ENCODE measurements at places on chromosomes 3 and 15. TPM values are rescaled to one million over a fixed set of nuclear protein-coding genes. Genes with fewer than 3 reads are reported as not detected.

The ADAMTS17 gene
- 0.49 TPM for total RNA-seq

The COL7A1 gene
- total RNA-seq: 13.6 TPM

The GASK1A gene
- total RNA-seq: 0.15 TPM

The CADM2 gene
- total RNA-seq: not detected

The LYZL4 gene
- not detected for total RNA-seq

The FBXO40 gene
- total RNA-seq: not detected

The CHRNA3 gene
- total RNA-seq: not detected

The CPNE9 gene
- not detected for total RNA-seq

All from cardiac ventricle fibroblast (primary cell).